Stimulated activated CD8-positive, alpha-beta memory T cell treated with anti-CD3 and anti-CD28 coated beads, Interleukin-4, amount 100 ng/mL, for 48 hours (primary cell): ENCODE measurements at places on chromosomes 5 and 9.

- DNase-seq, result no peak
These were observed 32.2 kb downstream of the NDUFS6 start for GRCh38 chr5:1833264-1834021.

- no peak for DNase-seq
These were observed 58.5 kb downstream of the MLANA start for GRCh38 chr9:5949103-5949699.

DNA sequence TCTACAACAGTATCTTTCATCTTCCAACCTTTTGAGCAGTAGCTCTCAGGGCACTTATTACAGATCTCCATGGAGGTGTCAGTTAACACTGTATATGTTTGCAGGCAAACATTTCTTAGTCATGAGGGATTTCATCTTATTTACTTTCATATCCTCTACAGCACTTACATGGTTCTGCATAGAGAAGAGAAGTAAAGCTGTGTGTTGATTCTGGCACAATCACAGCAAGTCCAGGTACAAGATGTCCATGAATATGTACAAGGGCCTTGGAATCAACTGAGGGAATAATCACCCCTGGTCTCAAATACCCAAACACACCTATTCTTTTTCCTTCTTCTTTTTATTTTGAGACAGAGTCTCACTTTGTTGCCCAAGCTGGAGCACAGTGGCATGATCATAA is 142.0 kb upstream of the TRPM3 start:
- DNase-seq, result no peak

DNA sequence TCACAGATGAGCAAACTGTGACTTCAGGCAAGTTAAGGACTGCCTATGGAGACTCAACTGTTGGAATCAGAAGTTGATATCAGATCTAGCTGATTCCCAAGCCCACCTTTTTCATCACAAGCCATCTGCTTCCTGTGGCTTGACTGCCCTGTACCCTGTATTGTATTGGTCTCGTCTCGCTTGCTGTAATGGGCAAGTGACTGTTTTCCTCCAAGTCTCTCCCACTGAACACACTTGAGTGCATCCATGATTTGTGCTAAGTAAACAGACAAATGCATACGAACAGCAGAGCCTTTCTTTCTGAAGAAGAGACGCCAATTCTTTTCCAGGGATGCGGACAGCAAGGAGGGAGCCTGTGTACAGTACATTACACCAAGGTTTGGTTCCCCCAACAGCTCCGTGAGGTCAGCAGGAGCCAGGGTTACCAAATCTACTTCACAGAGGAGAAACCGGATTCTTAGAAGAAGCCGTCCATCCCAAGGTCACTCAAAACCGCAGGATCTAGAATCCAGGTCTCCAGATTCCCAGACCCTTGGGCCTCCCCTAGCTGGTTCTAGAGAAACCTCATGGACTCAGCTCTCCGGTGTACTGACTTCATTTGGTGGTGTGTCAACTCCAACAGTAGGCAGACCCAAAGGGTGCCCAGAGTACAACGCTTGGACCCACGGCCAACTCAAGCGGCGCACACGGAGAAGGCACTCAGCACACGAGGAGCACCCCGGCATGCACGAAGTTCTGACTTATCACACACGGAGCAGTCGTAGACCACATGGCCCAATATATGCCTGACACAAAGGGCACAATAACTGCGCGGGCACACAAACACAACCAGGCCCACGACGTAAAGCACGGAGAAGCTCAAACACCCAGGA is 1.1 kb downstream of the BAG1 start:
- DNase-seq, result no peak

DNA sequence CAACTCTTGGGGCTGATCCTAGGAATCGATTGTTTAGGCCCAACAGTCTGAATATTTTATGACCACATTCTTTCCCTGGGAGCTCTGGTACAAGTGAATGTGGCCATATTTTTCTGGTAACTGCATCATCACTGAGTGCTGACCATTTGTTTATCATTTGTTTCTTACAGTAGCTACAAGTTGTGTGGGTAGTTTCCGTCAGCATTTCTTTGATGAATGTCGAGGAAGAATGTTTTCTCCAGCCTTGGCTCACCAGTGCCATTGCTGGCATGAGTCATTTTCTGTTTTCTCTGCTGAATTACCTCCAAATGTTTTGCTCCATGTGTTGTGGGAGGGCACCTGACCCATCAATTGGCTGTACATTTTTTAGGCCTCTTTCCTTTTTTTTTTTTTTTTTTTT is 14.1 kb upstream of the CARD19 start:
- DNase-seq, result peak; percentile 13

GRCh38 chr9:33120620-33121019 is 44.1 kb upstream of the SMU1 start:
- DNase-seq, result no peak

DNA sequence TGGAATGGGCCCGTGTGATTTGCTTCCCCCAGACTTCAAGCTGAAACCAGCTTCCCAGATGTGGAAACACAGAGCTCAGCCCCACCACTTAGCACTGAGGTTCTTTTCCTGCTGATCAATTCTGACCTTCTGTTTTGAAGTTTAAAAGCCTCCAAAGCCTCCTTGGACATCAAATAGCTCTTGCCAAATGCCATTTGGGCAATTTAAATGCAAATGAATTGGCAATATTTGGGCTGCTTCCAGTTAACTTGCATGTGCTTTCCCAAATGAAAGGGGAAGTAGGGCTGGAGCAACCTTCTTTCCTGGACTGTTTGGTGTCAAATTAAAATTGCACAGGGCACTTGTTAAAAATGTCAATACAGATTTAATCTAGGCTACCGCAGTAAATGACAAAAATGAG is 710.5 kb downstream of the TLR4 start:
- DNase-seq, result no peak

DNA sequence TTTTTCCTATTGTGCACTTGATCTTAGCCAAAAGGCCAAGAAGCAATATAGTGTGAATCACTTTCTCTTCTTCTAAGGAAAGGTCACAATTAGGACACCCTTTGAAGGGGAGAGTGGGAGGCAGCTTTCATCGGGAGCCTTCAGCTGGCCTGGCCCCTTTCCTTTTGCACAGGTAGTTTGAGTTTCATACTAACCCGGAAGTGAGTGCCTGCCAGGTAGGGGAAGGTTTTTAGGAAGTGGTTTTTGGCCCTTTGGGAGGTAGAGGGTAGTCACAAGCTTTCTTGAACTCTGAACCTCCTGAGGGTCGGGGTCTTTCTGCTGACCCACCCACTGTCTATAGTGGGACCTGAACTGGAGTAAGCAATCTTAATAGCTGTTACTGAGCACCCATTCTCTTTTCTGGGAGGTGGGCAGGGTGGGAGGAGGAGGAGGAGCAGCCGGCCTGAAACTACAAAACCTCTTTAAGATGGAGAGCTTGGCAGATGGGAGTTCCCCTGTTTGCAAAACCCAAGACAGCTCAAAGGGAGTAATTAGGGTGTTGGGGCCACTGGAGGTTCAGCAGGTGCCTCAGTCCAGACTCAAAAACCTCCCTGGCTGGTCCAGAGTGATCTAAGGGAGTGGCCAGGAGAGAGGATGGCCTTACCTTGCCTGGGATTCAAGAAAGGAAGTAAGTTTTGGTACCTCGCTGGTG is 6.0 kb downstream of the LARP1 start:
- DNase-seq, result no peak

GRCh38 chr5:22614486-22615094 is 238.6 kb downstream of the CDH12 start:
- no peak for DNase-seq

DNA sequence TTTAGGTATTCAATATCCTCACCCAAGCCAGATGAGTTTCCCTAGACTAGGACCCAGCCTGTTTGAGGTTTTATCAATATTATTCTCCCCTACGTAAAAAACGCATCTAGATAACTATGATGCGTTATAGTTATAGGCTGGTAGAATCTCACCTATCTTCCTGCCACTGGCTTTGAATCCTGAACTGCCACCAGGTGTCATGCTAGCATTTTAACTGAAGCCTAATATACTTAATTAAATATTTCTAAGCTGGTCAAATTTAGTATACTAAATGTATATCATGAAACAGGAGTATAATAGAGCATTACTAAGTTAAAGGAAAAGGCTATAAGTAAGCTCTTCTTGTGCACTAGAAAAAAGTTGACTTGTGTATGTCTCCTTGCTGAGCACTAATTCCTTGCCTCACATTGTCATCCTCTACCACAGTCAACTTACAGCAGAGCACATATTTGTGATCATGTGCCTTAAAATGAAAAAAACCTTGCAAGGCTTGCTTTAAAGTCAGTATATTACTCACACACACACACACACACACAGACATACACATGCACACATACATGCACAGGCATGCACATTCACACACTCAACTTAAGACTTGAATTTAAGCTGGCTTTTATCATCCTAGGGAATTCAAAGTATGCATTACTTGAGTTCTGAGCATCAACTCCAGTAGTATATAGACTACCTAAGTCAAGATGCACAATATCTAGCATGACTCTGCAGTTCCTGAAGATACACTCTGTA is 303.4 kb downstream of the ADGRV1 start:
- no peak for DNase-seq

- DNase-seq, result no peak
These were observed 2.6 kb upstream of the DAB2IP start for GRCh38 chr9:121648799-121649198.

- DNase-seq, result no peak
These were observed 27.1 kb upstream of the PTGER4 start for GRCh38 chr5:40652441-40653220.

DNA sequence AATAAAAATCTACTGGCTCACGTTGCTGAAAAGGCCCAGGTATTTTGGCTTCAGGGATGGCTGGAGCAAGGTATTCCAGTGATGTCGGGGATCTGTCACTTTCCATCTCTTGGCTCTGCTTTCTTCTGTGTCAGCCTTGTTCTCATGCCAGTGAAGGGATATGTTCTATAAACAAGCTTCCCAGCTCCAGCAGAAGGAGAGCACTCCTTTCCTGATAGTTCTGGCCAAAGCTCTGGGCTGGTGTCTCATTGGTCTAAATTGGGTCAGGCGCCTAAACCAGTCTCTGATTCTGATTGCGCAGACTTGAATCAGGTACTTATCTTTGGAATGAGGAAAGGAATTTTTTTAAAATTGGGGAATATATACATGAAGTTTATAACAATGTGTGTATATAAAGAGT is 5.1 kb downstream of the SNX30 start:
- no peak for DNase-seq

- no peak for DNase-seq
These were observed 77.7 kb downstream of the EBF1 start for GRCh38 chr5:159021901-159022556.

- DNase-seq, result peak; percentile 77
These were observed 9.1 kb upstream of the URM1 start for GRCh38 chr9:128361986-128362646.

GRCh38 chr9:36780186-36780585 is 207.5 kb downstream of the MELK start:
- DNase-seq, result no peak

DNA sequence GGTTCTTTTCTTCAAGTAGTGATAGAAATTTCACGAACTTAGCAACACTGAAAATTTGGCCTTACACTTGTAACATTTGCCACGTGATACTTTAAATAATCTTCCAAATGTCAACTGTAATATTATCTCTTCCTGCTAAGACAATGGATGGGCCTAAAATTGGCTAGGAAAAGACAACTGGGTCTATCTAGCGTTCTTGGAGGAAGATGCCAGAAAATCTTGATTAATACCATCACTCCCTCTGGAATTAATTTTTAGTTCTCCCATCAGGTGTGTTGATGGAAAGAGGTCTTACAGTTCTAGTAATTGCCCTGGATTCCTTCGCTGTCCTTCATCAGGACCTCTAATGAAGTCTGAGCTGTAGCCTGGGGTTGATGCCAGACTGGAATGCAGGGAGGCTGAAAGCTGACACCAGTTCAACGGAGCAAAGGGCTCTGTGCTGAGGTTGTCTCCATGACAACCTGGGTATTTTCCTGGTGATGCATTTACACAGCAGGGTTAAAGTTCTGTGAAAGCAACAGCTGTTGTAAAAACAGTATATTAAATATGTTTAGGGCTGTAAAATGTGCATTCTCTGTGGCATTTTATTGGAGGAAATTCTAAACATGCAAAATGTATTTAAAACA is 92.3 kb downstream of the GAS1 start:
- no peak for DNase-seq

DNA sequence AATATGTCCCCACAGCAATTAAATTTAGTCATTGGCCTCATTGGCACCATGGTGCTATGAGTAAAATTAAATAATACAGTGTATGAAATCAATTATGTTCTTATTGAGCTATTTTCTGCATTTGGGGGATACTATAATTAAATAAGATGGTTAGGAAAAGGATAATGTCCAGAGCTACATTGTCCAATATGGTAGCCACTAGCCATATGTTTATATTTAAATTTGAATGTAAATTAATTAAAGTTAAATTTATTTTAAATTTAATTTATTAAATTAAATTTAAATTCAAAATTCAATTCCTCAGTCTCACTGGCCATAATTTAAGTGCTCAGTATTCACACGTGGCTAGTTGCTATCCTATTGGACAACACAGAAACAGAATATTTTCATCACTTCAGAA is 115.7 kb downstream of the SPATA31D1 start:
- DNase-seq, result no peak

DNA sequence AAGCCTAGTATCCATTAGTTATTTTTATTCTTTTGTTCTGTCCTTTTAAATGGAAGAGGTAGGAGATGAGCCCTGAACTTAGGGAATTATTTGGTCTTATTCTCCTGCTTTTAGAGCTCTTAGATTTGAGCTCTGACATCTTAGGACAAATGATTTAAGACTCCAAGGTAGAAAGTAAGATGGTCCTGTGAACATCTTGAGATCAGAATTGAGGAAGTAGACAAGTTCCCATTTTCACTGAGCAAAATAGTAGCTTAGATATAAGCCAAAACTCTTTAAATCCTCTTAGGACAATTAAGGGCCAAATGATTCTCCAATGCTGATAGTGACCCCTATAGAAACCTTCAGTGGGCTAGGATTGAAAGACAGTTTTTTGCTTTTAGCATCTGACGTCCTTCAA is 53.0 kb upstream of the RUSC2 start:
- DNase-seq, result no peak

DNA sequence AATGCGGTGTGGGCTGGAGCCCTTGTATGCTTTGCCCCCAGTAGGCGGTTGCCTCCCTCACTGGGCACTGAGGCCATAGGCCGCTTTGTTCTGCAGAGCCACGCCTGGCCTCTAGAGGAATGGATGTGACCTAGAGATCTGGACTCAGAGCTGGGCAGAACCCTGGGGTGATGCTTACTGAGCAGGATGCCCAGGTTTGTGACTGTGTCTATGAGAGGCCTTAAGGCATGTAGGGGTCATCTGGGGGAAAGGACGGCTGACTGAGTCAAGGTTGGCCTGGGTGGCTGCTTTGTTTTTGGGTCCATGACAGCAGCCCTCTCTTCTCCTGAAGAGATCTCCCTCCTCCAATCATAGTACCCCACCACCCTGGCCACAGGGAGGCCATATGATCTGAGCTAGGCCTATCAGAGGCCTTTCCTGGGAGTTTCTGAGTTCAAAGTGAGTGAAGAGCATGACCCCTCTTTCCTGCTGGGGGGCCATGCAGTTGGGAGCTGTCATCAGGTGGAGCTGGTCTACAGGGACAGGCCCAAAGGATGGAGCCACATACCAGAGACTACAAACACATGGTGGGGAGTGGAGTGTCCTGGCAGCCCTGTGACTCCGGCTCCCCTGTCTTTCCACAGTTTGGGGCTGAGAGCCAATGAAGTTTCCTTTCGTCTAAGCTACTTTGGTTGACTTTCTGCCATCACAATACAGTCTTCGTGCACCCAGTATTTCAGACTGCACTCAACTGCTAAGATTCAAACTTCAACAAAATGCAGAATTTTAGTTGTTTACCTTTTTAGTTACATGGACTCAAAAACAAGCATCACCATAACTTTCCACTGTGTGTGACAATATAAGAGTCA is 165.4 kb downstream of the AUH start:
- DNase-seq, result no peak
